Fibroblast of mammary gland (primary cell): ENCODE measurements at places on chromosomes 5 and 9.

DNA sequence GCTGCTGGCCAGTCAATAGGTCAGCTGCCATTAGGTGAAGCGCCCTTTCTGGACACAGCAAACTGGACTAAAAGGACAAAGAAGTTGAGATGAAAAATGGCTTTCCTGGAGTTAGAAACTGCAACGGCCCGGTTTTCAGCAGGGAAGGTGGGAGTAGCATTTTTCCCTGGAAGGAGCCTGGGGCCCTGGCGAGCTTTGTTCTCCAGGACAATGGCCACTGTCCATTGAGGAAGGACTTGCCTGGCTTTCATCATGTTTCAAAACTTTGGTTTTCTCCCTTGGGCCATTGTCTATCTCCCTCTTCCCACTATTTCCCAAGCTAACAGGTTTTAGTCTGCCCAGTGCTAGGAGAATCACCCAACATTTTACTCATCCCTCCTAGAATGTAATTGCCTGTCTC lies 56.2 kb downstream of the MOCS2 start:
- no peak for DNase-seq

DNA sequence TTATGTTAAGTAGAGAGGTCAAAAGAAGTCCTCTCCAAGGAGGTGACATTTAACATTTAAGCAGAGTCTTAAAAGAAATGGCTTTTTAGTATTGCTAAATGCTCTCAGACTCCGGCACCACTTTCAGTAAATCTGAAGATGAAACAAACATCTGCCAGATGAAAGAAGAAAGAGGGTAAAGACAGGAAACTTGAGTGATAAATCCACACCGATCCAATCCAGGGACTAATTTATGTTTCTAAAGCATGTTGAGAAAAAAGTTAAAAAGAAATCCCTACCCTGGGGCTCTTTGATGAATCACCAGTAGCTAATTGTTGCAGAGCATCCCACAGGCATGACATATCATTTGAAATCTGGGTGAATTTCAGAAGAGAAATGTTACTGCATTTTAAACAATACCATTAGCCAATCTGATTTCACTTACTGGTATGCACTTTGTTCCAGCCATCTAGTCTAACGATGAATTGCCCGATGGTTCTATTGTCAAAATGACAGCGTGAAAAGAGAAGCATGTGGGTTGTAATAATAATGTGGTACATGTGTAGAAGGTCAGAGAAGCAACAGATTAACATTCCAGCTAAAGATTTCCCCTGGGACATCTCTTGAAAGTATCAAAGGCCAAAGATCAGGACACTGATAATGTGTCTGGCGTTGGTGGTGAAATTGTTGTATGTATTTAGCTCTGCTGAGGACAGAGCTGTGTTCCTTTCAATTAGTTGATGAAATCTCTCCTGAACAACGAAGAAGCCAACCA lies 485.7 kb downstream of the CSNK1G3 start:
- DNase-seq: peak; percentile 81

DNA sequence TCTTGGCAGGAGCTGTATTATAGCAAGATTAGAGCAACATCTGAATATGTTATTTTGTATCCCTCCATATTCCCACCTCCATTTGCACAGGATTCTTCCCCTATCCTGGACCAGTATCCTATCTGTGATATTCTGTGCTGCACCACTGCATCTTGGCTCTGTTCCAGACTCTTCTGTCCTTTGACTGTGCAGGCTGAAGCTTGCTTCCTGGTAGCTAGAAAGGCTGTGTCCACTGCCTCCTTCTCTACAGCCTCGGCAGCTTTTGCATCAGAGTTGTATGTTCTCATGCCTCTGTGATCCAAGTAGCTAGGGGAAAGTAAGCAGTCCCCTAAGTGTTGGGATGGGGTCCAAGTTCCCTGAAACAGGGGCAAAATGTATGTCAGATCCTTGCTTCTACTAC lies 104.1 kb downstream of the GAS1 start:
- DNase-seq: no peak

DNA sequence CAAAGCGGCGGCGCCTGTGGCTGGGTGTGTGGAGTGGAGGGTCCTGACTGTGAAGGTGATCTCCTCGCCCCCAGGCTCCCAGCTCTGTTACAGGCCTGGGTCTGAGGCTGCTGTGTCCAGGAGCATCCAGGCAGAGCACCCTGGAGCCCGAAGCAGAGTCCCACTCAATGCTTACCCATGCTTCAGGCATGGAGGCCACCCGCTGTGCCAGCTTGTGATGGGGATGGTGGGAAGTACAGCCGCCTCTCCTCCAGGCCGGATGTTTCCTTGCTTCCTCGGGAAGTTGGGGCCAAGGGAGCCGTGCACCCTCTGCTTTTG lies 255.9 kb upstream of the IRX1 start:
- no peak for DNase-seq

DNA sequence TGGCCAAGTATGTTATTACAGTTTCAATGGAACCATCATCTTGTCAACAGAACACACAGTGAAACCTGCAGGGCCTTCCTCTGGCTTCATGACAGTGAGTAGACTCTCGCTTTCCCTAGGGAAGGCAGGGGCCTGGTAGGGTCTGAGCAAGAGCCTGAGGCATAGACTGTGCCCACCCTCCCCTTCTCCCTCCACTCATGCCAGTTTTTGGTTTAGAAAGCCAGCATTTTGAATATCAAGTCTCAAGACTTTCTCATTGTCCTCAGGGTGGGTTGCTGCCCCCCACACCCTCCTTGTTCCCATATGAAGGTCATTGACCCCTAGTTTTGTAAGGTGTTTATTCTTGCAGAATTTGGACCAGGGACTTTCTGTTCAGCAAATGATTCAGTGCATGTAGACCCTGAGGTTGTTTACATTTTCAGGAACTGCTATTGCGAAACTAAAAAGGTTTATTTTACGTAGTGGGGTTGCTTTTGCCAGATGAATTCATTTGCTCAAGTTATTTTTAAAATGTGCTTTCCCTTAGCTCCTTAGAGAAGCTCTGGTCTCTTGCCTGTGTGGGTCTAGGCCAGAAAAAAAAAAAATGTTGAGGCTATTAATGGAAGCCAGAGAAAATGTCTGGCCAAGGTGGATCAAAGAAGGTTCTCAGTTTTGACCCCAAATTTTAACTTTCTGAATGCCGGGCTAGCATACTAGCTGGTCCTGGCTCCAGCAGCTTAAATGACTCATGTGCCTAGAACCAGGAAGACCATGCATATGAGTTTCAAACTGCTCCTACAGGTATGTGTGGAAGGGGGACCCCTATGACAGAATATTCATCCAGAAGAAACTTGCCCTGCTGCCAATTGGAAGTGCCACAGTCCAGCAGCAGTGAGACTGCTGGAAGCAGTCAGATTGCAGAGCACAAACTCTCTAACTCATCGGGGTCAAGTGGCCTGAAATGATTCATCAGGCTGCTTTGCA lies 10.1 kb upstream of the MOB3B start:
- peak; percentile 88 for DNase-seq

- no peak for DNase-seq
Observed at GRCh38 chr5:79378510-79379186, 135.3 kb downstream of the HOMER1 start.

- peak; percentile 87 for DNase-seq
Observed at GRCh38 chr9:5510360-5510931, at the start of gene PDCD1LG2. PDCD1LG2 (plus strand) TSS chr9:5510531; CDS start chr9:5522547, 12,016 bp downstream.

DNA sequence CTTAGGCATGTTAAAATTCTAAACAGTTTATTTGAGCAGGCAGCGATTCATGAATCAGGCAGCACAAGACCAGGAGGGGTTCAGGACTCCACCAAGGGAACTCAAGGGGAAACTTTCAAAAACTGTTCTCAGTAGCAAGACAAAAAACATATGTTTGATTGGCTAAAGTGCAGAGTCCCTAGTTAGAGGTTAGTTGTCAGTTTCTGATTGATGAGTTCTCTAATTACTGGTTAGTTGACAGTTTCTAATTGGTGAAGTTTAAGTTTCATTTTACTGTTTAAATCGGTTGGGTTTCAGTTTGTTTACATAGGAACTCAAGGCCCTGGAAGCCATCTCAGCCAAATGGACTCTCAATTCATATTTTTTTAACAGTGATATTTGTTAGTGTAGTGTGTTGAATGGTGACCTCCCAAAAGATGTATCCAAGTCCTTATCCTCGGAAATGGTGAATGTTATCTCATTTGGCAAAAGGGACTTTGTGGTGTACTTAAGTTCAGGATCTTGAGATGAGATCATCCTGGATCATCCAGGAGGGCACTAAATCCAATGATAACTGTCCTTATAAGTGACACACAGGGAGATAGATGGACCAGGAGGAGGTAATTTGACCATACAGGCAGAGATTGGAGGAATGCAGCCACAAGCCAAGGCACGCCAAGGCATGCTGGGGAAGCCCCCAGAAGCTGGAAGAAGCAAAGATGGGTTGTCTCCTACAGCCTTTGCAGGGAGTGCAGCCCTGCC lies 219.2 kb upstream of the RAI14 start:
- DNase-seq: no peak

- no peak for DNase-seq
Observed at GRCh38 chr5:148801682-148802276, 24.6 kb upstream of the ADRB2 start.

GRCh38 chr9:79759460-79759859 lies 187.7 kb downstream of the TLE4 start:
- no peak for DNase-seq

- peak; percentile 26 for DNase-seq
Observed at GRCh38 chr5:172010278-172010677, 3.8 kb upstream of the FBXW11 start.

DNA sequence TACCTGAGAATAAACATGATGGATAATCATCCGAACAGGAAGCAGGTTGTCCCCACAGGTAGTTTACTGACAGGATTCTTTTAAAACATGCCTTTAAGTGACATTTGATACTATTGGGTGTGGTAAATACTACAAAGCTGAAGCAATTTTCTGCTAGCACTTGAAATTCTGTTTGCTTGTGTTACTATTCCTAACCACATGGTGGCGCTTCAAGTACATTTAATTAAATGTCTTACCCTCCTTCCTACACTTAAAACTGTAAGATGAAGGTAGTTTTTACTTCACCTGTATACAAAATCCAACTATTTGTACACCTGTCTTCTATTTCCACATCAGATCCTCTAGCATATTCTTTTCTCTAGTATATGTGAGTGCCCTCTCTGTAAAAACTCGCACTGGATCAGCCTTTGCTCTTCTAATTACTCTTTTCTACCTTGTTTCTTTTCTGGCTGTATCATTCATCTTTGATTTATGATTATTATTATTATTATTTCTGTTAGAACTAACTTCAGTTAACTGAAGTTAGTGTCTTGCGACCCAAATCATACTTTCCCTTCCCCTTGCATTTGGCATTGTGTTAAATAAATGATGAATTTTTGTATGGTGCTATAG lies 18.4 kb downstream of the SLC25A46 start:
- DNase-seq: peak; percentile 63

DNA sequence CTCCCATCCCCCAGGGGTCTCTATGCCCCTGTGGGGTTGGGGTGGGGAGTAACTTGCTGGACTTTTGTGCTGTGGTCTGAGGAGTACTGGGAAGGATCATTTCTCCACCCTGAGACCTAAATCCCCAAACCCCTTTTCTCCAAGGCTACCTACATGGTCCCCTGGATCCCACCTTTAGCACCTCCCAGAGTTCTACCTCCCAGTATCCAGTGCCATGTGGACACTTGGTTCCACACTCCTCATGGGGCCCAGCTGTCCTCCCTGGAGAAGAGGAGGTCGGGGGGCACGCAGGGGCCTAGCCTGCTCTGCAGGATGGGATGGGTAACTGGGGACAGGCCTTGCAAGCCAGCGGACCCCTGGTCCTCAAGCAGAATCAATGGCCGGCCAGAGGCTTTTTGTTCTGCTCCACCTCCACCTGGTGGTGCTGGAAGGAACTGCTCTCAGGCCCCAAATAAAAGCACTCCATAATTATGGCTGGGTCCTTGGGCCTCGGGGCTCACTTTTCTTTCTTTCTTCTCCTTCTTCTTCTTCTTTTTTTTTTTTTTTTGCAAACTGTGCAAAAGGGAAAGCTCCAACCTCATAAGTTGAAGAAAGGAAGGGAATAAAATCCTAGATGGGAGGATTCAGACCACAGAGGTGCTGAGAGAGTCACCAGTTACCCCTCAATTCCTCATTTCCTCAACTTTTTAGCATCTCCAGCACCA lies 68.4 kb downstream of the PSD2 start:
- peak; percentile 44 for DNase-seq

- no peak for DNase-seq
Observed at GRCh38 chr5:157390133-157390532, 69.9 kb upstream of the NIPAL4 start.

DNA sequence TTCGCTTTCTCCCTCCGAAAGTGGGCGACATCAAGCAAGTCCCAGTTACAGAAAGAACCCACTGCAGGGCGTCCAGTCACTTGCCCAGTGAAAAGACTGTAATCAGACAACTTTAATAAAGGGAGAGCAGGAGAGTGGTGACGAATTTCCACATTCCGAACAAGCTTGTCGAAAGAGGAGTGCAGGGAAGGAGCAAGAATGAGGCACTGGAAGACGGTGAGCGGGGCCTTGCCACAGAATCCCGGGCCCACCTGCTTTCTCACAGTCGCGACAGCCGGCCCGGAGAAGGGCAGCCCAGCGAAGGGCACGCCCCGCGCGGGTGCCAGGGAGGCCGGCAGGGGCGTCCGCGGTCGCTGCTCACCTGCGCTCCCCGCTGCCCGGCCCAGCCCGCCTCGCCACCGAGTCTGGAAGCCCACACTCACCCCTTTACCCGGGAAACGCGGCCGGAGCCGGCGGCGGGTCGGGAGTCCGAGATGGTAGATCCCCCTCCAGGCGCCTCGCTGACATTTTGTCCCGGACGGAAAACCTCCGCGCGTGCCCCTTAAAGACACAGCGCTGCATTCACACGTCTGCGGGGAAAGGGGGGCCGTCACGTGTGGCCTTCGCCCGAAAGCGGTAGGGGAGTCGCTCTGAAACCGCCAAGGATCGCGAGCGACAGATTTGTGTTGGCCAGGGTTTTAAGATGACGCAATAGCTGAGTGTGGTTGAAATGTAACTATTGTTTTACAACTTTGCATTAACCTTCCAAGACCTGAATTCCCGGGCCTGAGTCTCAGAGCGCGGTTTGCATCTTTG lies at the start of gene ZBED3:
Gene ZBED3, minus strand, starts transcription at position 597 of the 795 bp plus-strand sequence. CDS start 9,407 bp downstream, outside the sequence.
- peak; percentile 85 for DNase-seq

GRCh38 chr5:140566665-140567064 lies 2.0 kb downstream of the SLC35A4 start:
- DNase-seq: no peak

DNA sequence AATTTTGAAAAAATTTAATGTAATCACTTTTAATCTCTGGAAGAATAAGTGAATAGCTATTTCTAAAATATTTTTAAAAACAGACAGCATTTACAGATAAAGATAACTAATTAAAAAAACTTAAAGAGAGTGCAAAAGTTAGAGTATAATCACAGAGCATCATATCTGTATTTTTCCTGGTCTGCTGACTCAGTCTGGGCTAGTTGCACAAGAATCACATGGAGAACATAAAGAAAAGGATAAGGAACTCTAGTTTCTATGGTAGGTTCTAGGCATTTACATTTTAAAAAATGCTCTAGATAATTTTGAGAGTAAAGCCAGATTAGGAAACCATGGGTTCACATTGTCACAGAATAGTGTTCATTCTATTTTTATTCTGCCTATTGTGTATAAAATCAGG lies 347.4 kb downstream of the PSAT1 start:
- DNase-seq: no peak

GRCh38 chr5:36569491-36569890 lies 36.9 kb upstream of the SLC1A3 start:
- peak; percentile 82 for DNase-seq
